ENCODE measurements at places on chromosomes 16 and 17.

DNA sequence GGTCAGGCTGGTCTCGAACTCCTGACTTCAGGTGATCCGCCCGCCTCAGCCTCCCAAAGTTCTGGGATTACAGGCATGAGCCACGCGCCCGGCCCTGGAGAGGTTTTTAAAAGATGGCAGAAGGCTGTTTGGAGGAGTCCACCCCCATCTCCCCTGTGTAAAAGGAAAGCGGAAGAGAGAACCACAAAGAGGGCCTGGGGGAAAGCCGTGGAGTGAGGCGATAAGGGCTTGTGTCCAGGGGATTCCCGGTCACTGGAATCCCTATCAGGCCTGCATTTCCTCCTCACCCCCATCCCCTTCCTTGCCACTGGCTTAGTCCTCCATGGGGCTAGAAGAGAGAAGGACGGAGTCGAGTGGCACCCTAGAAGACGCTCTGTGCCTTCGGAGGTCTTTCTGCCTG lies at the start of gene GP1BA:
Gene GP1BA (plus strand): TSS at position 315 of the 400 bp plus-strand sequence. CDS start 328 bp downstream, outside the sequence.
- DNase-seq = no peak

DNA sequence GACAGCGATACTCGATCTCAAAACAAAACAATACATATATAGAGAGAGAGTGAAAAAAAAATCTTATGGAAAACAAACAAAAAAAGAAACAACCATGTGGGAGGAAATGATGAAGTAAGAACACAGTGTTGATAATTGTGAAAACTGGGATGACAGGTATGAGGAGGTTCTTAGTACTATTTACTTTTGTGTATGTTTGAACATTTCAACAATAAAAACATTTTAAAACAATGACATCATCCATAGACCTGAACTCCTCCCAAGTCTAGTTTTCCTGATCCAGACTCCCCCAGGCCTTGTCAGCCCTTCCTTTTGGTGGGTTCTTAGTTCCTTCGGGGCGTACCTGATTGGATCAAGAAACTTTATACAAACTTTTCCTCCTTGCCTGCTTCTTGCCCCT lies 51.7 kb downstream of the CCDC42 start:
- DNase-seq = no peak

GRCh38 chr17:18043491-18043890 lies 4.3 kb downstream of the GID4 start:
- DNase-seq = no peak

GRCh38 chr17:83203472-83204221 lies 124.2 kb downstream of the METRNL start:
- no peak for DNase-seq

DNA sequence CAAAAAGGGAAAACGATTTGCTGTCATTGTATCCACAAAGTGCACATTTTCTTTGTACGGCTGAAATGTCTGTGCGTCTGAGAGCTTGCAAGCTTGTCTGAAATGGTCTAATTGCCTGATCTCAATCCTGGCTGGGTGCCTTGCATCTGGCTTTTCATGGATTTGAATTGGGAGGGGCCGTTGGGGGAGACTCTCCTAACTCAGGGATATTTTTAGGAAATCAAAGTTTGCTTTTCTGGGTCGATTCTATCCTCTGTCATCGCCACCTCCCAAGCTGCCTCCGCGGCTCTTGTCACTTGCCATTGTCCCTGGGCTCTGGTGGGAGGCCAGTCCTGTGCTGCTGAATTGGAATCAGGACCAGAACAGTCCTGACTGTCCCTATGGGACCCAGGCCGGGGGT lies 33.3 kb upstream of the MGAT5B start:
- DNase-seq = peak; percentile 2

DNA sequence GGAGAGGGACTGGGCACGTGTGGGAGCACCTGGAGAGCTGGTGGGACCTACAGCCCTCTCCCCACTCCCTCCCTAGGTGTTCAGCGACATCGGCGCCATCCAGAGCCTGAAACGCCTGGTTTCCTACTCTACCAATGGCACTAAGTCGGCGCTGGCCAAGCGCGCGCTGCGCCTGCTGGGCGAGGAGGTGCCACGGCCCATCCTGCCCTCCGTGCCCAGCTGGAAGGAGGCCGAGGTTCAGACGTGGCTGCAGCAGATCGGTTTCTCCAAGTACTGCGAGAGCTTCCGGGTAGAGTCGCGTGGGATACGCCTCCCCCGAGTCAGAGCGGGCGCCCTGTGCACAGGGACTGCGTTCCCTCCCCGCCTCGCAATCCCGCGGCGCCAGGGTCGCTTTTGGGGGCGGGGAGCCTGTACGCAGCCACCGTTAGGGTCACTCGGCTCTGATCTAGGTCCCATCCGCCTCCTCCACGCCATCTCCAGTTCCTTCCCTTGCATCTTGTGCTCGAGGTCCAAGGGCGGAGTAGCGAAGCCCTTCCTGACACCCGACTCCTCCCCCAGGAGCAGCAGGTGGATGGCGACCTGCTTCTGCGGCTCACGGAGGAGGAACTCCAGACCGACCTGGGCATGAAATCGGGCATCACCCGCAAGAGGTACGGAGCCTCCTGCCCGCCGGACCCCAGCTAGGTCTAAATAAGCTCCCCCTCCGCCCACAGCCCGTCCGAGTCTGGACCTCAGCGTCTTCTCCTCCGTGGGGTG lies 13.0 kb downstream of the SARM1 start:
- DNase-seq = peak; percentile 67

- DNase-seq = peak; percentile 68
Measured at GRCh38 chr16:30984669-30985400, at the start of gene HSD3B7. TSS of gene HSD3B7 (plus strand) at chr16:30985207. CDS start at chr16:30985659, 452 bp downstream.

- DNase-seq = no peak
Measured at GRCh38 chr17:1324201-1324771, 44.8 kb downstream of the TRARG1 start.

DNA sequence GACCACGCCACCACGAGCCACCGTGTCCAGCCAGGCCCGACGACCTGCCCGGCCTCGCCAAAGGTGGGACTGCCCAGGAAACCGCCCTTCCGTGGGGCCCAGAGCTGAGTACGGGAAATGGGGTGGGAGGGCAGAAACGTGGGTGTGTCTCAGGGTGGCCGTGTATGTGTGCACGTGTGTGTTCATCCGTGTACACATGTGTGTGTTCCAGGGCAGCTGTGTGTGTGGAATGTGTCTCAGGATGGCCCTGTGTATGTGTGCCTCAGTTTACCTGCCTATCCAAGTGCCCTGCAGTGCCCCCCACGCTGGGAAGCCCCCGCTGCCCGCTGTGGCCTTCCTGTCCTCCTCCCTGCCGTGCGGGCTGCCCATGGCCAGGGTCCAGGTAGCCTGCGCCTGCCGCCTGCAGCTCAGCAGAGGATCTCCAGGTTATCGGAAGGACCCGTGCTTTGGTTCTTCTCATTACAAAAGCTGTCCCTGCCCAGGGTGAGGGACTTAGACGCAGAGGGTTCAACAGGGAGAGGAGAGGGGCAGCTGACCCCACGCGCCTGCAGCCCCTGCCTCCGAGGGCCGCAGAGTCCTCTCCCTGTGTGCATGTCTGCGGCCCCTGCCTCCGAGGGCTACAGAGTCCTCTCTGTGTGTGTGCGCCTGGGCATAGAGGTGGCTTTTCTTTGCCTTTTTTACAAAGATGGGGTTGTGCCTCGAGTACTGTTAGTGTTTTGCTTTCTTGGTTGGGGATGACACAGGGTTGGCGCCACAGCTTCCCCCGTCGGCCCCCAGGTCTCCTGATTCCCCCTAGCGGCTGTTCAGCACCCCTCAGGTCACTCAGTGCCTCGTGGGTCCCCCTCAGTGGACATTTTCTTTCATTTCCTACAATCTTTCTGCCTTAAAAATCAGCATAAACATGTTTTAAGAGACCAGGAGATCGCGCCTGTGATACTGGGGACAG lies 23.6 kb downstream of the ZNF469 start:
- no peak for DNase-seq

DNA sequence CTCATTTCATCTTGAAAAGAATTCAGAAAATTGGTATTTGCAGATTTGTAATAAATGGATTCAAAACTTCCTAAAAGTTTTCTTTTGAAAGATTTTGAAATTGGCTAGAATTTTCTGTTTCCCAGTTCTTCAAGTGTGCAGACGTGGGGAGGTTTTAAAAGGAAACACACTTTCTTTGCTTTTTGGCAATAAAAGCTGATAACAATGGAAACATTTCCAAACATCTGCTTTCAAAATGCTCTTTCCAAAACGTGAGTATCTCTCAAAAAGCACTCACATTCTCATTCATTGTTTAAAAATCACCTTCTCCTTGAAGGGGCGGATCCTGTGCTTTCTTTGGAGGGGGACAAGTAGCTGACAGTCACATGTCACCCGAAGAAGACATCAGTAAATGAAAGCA lies 8.6 kb upstream of the GSG1L start:
- no peak for DNase-seq
